ENCODE measurements at places on chromosomes 5 and 9. TPM values are rescaled to one million over a fixed set of nuclear protein-coding genes. Genes with fewer than 3 reads are reported as not detected.

Gene CYLC2
- total RNA-seq = not detected

Gene FOXD4L6
- total RNA-seq = not detected

Gene ANKRD31
- total RNA-seq = 0.07 TPM

Gene TPRN
- 15.2 TPM for total RNA-seq

Gene PCDHGB3
- total RNA-seq = not detected

Gene PCDHGA10
- total RNA-seq = 0.14 TPM

Gene C8G
- total RNA-seq = not detected
